Stimulated activated CD4-positive, alpha-beta T cell treated with anti-CD3 and anti-CD28 coated beads, Interleukin-4, amount 100 ng/mL, for 24 hours (primary cell): ENCODE measurements at places on chromosomes 4 and X.

- DNase-seq = no peak
These were observed 80.8 kb downstream of the FGF16 start for GRCh38 chrX:77528034-77528433.

- no peak for DNase-seq
These were observed 26.7 kb downstream of the PHKA1 start for GRCh38 chrX:72687396-72687795.

- no peak for DNase-seq
These were observed 4.2 kb downstream of the ALB start for GRCh38 chr4:73408181-73408867.

DNA sequence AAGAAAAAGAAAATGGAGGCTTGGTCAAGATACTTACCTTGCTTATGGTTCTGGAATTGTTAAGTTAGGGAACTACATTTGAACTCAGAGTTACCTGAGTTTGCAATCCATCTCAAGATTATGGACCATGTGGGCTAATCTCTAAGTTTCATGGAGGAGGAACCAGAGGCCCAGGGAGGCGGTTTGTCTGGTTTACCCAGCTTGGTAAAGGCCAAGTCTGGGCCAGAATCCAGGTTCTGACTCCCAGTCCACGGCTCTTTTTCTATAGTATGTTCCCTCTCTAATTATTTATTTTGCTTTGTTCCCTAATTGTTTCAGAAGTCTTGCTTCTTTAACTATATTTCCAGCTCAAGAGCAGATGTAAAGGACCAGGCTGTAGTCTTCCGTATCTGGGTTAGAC lies 168.1 kb downstream of the FRAS1 start:
- DNase-seq = no peak

DNA sequence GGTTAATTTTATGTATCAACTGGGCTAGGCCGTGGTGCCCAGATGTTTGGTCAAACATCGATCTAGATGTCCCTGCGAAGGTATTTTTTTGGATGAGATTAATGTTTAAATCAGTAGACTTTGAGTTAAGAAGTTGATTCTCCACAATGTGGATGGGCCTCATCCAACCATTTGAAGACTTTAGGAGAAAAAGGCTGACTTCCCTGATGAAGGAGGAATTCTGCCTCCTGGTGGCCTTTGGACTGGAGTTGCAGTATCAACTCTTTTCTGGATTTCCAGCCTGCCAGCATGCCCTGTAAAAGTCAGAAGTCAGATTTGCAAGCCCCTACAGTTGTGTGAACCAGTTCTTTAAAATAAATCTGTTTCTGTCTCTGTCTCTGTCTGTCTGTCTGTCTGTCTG lies 91.4 kb downstream of the STK32B start:
- no peak for DNase-seq

DNA sequence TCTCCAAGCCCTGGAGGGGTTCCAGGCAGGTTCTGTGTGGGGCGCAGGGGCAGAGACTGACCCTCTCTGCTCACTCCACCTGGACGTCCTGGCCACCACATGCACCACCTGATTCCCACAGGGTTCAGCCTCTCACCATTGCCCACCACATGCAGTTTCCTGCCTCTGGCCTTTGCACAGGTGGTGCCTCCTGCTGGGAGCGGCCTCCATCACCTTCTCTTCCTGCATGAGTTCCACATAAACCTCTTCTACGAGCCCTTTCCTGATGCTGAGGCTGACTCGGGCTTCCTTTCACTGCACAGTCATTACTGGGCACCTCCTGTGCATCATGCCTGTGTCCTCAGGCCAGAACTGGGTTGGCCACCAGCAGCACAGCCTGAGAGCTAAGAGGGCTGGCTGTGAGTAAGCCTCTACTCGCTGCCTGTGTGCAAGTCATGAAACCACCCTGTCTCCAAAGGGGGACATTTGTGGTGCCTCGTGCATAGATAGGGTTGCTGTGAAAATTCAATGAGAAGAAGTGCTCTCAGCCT lies 19.9 kb downstream of the MAN2B2 start:
- DNase-seq = no peak

- DNase-seq = no peak
These were observed 434.9 kb upstream of the GALNTL6 start for GRCh38 chr4:171378323-171378722.

DNA sequence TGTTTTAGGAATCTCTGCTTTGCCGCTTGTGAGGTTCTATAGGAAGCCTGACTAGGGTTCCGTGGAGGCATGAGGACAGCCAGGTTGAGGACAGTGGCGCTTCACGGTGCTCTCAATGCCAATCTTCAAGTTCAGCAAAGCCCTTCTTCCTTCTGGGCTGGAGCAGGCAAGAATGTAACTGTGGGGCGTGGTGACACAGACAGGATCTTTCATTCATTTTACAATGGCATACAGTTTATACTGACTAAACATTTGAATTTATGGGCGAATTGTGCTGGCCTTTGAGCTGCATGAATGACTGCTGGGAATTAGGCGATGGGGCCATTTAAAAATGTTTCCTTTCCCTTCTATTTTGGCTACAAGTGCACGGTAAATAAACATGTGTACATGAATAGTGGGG lies 2.9 kb upstream of the NHS start:
- no peak for DNase-seq

- DNase-seq = no peak
These were observed 67.6 kb upstream of the GYPA start for GRCh38 chr4:144208074-144208473.

DNA sequence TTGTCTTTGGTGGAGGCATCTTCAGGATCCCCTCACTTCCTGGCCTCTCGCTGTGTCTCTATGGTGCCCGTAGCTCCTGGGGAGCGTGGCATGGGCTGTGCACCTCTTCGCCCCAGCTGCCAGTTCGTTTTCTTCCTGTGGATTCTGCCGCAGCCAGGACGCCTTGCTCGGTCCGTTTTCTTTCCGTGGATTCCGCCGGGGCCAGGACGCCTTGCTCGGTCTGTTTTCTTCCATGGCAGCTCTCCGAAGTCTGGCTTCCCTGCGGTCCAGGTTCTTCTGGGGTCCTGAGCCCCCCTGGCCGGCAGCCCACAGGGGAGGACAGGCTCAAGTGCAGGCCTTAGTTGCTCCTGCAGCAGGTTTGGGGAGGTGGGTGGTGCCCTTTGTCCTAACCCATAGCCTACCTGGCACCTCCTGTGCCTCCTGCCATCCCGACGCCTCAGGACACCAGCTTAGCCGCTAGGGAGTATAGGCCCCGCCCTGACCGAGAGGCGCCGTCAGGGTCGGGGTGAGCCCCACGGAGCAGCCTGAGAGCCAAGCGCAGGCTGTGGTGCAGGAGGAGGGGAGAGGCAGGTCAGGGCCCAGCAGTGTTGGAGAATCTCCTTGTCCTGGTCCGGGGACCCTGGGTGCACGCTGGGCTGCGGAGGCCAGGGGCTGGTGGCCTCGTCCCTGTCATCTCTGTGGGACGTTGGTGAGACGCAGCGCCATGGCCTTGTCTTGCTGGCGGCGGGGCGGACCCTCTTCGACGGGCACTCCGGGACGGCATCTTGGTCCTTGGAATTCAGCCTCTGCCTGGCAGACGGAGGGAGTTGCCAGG lies 27.1 kb downstream of the UVSSA start:
- no peak for DNase-seq

GRCh38 chr4:162793571-162793970 lies 373.1 kb downstream of the NAF1 start:
- no peak for DNase-seq

GRCh38 chrX:105475801-105476200 lies 255.3 kb upstream of the TEX13A start:
- no peak for DNase-seq

- DNase-seq = no peak
These were observed 718.7 kb upstream of the MAGEB2 start for GRCh38 chrX:29496636-29497180.

DNA sequence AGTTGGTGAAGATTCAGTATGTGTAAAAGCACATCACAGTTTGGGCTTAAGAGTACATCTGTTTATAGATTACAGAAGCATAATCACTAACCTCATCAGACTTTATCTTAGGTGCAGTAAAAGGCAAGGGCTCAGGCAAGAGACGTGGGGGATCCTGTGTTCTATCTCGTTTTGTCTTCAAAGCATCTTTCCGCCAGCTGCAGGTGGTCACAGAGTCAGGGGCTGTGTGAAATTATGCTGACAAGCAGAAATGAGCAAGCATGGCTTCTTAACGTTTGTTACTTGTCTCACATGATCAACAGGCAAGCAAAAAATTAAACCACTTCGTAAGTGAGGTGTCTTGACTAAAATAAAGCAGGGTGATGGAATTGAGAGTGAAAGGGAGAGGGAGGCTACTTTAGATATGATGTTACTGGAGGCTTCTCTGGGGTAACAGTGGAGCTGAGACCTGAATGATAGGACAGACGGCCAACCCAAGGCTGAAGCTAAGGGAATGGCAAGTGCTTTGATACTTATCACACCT lies 1.4 kb upstream of the TEC start:
- DNase-seq = no peak

GRCh38 chr4:168715896-168716295 lies 219.0 kb downstream of the PALLD start:
- no peak for DNase-seq

DNA sequence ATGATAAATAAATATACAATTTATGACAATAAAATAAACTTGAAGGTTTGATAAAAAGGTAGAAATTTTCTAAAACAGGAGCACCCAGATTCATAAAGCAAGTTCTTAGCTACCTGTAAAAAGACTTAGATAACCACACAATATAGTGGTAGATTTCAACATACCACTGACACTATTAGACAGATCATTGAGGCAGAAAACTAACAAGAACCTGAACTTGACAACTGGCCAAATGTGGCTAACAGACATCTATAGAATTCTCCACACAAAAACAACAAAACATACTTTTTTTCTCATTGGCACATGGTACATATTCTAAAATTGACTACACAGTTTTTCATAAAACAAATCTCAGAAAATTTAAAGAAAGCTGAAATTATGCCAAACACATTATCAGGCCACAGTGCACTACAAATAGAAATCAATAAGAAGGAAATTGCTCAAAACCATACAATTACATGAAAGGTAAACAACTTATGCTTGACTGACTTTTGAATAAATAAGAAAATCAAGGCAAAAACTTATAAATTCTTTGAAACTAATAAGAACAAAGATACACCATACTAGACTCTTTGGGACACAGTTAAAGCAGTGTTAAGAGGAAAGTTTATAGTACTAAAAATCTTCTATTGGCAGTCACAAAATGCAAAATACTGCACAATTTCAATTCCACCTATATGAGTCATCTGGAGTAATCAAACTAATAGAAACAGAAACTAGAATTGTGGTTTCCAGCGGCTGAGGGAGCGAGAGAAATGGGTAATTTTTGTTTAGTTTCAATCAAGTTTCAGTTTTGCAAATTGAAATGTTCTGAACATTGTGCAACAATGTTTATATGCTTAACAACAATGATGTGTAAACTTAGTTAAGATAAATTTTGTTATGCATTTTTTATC lies 925.6 kb downstream of the SH3BGRL start:
- DNase-seq = peak; percentile 3

GRCh38 chr4:56755901-56756300 lies 65.6 kb downstream of the SPINK2 start:
- no peak for DNase-seq

GRCh38 chr4:145939856-145940255 lies 1.2 kb upstream of the ZNF827 start:
- no peak for DNase-seq

DNA sequence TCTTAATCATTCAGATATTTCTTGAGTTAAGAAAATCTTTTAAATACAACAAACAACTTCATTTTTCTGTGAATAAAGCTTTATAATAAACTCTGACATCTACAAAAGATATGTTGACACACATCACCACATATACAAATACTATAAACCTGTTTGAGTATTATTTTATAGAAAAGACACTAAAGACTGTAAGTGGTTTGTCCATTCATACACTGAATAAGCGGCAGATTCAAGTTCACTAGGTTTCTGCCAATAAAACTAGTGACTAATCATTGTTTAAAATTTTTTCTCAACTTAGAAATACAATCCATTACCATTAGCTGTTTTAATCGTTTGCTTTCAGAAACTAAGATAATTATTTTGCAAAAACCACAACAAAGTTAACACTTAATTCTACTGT lies 1900.0 kb downstream of the C4orf33 start:
- DNase-seq = no peak

- no peak for DNase-seq
These were observed 280.9 kb upstream of the RPS6KA3 start for GRCh38 chrX:20547611-20548051.
